ENCODE measurements at places on chromosomes 1 and 21.

GRCh38 chr1:224879162-224879803 lies 50.2 kb upstream of the DNAH14 start:
- DNase-seq: no peak

GRCh38 chr21:22855581-22855980 lies 1857.4 kb downstream of the NCAM2 start:
- no peak for DNase-seq

DNA sequence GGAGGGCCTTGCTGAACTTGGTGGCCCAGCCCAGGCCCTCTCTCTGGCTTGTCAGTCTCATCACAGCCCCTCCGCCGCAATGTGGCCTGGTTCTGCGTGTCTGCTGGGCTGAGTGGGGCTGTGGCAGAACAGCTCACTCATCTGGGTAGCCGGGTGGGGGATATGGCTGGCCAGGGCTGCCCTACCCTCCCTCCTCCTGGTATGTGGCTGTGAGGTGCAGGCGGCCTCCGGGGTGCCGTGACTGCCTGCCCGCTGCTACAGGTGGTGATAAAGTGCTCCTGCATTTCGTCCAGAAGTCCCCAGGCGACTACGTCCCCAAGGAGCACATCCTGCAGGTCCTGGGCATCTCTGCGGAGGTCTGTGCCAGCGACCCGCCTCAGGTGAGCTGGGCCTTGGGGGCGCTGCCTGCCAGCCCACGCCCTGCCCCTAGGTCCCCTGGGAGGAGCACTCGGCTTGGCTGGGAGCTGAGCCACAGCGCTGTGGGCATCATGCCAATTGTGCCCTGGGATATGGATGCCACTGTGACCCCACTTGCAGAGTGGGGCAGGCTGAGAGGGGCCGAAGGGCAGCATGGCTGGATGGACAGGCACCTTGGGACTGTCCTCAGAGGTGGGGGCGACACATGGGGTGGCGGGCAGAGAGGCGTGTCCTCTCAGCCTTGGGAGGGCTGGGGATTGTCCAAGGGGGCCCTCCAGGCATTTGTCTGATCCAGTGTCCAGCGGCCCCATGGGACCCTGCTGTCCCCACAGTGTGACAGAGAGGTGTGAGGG lies 2.3 kb downstream of the PRXL2B start:
- DNase-seq: no peak

GRCh38 chr1:57860931-57861565 lies 437.2 kb upstream of the DAB1 start:
- DNase-seq: no peak

DNA sequence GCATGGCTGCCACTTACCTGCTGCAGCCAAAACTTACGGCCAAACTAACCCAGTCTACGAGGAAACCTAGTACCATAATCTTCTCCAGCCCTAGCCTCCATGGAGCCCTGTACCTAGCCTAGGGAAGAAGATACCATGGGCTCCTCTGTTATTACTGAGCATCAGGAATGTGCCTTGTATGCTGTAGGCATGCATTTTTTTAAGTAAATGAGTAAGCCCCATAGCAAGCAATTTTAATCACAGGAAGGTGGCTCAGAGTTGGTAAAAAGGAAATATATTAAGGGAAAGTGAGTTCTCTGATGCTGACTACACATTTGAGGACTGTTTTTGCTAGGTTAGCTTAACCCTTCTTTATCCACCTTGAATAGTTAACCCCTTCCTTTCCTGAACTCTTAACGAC lies 21.2 kb downstream of the NFASC start:
- no peak for DNase-seq

DNA sequence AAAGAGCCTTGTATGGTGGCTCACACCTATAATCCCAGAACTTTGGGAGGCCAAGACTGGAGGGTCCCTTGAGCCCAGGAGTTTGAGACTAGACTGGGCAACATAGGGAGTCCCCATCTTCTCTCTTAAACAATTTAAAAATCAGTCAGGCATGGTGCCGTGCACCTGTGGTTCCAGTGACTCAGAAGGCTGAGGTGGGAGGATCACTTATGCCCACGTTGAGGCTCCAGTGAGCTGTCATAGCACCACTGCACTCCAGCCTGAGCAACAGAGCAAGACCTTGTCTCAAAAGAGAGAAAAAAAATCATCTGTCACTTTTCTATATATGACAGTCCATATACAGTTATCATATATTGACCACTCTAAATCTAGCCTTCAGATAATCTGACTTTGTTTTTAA lies 658.3 kb downstream of the LTN1 start:
- no peak for DNase-seq

GRCh38 chr1:167033646-167034045 lies 44.6 kb downstream of the MAEL start:
- DNase-seq: no peak

- DNase-seq: no peak
Observed at GRCh38 chr1:240691909-240692705, 80.2 kb upstream of the GREM2 start.

DNA sequence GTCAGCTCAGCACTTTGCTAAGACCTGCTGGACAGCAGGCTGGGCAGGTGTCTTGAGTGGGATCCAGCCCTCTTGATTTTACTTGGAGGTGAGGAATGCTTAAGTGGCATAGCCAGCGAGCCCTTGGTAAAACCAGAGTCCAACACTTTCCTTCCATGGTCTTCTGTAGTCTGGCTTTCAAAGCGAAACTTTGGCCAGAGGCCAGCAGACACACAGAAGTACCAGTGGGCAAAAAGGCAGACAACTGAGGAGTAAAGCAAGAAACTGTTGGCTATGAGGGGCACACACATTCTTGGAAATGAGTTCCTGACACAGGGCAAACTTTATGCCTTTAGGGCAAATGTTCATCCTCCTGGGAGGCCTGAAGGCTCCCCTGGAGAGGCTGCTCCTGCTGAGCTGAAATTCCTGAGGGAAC lies 281.0 kb upstream of the POU3F1 start:
- DNase-seq: no peak

DNA sequence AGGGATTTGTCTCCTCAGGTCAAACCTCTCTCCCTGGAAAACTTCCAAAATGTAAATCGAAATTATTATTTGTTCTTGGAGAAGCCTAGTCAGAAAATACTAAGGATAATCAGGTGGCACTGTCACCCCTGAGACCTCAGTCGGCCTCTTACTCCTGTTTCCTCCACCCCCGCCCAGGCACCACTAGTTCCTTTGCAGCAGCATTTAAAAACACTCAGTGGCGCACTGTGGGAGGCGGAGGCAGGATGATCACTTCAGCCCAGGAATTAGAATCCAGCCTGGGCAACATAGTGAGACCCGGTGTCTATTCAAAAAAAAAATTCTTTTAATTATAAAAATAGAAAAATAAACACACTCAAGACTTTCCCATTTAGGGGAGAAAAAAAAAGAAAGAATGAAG lies 18.0 kb upstream of the IFNAR2 start:
- no peak for DNase-seq

GRCh38 chr1:167022384-167022783 lies 33.3 kb downstream of the MAEL start:
- no peak for DNase-seq

GRCh38 chr21:24509131-24509530 lies 1098.2 kb downstream of the MRPL39 start:
- DNase-seq: no peak

Measured in activated CD4-positive, alpha-beta T cell treated with anti-CD3 and anti-CD28 coated beads, Interleukin-2, amount 50 U/mL, for 24 hours (primary cell).